Hematopoietic multipotent progenitor cell (in vitro differentiated cells): ENCODE measurements at places on chromosomes 2 and 18.

DNA sequence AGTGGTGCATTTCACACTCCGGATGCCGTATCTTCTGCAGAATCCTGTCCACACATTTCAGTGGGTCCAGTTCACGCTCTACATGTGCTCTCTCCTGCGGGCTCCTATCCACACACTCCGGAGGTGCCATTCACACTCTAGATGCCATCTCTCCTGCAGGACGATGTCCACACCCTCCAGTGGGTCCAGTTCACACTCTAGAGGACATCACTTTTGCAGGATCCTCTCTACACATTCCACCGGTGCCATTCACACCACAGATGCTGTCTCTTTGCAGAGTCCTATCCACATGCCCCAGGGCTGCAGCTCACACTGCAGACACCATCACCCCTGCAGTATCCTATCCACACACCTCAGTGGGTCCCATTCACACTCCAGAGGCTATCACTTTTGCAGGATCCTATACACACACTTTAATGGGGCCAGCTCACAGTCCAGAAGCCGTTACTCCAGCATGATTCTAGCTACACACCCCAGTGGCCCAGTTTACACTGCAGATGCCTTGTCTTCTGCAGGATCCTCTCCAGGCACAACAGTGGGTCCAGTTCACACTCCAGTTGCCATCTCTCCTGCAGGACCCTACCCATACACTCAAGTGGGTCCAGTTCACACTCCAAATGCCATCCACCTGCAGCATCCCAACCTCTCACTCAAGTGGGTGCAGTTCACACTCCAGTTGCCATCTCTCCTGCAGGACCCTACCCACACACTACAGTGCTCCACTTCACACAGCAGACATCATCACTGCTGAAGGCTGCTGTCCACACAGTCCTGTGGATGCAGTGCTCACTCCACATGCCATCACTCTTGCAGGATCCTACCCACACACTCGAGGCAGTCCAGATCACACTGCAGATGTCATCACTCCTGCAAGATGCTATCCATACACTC is 2.1 kb upstream of the PXDN start:
- no peak for DNase-seq

DNA sequence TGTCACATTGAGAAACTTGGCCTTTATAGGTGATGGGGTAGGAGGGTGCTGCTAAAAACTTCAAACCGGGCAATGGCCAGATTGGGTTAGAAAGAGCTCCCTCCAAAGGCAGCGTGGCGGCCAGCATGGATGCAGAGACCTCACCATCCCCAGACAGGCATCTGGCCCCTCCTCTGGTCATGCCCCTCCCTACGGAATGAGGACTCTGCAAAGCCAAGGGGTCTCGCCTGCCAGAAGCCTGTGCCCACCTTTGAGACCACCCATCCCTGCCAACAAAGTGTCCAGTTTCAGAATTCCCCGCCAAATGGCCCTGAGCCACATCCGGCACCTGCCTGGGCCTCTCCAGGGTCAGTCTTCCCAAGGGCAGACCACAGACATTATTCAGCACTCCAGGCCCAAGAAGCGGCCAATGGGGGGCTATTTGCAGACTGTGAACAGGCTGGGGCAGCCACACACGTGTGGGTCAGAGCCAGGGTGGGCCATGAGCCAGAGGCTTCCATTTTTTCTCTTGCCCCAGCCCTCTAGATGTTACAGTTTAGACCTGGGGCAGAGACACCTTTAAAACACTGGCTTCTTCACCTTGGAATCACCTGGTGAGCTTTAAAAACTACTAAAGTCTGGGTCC is 4.2 kb upstream of the ATP6V1B1 start:
- DNase-seq = no peak

GRCh38 chr2:157790780-157791179 is 85.3 kb downstream of the ACVR1 start:
- no peak for DNase-seq

DNA sequence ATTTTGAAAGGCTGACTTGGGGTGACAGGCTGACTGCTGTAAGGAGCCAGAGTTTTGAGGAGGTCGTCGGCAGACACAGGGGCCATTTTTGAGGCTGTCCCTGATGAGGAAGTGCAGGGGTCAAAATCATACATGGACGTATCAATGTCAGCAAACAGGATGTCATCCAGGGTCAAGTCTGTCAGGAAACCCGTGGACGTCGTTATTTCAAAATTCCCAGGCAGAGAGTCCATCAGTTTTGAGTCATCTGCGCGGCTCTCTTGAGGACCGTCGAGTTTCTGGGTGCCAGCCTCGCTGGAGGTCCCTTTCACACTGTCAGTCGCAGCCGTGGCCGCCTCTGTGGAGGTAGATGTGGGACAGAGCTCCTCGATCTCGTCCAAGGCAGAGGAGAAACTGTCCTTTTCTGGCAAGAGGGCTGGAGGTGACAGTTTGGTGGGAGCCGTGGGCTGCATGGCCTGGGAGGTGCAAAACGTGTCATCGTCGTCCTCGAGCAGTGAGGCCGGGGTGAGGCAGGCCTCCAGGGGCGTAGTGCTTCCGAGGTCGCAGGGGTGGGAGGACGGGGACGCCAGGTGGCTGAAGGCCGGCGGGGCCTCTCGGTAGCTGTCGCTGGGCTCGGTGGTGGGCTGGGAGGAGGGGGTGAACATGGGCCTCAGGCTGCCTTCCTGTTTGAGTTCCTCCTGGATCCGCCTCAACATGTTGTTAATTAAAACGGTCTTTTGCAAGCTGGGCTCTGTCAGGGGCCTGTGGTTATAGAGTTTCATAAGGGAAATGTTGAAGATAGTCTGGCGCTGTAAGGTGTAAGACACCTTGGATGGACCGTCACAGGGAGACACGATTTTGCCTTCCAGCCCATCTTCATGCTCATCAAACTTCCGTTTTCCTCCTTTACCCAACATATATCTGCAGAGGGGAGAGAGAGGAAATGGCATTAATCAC is 17.5 kb downstream of the SERTAD2 start:
- no peak for DNase-seq

- DNase-seq = peak; percentile 42
Observed at GRCh38 chr2:97005353-97005752, 19.0 kb upstream of the FAM178B start.

- DNase-seq = no peak
Observed at GRCh38 chr18:51807336-51807735, 532.7 kb upstream of the DCC start.

DNA sequence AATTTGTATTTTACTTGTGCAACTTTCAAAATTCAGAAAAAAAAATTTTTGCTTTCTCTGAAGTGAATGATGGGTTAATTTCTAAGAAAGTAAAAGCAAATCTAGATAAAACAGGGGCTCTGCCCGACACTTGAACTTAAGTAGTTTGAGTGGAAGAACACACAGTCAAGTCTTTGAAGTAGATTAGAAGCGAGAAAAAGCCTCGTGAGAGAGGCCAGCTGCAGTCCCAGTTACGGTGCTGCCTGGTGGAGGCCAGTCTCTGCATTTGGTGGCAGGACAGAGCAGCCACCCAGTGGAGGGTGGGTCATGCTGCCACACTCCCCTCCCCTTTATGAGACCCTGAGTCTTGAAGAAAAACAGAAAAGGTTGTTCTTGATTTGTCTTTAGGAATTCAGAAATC is 81.8 kb downstream of the INPP5D start:
- no peak for DNase-seq

- DNase-seq = no peak
Observed at GRCh38 chr2:142585785-142586184, 291.7 kb upstream of the KYNU start.

GRCh38 chr2:158732573-158733429 is 62.3 kb upstream of the DAPL1 start:
- DNase-seq = no peak

DNA sequence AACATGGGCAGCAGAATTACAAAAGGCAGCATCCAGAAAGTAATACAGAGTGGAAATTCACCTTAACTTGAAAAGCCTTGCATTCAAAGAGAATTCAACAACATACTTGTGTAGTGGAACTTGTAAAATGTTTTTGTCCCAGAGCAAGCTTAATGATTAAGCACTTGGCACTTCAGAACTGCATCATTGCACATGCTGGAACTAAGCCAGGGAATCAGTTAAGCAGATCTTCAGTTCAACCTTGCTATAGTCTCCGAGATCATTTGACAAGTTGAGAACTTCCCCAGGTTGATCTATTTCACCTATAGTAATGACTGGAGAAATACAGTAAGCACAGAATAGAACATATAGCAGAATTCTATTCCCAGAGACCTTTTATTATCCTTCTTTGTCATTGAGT is 1337.2 kb upstream of the NXPH2 start:
- no peak for DNase-seq

GRCh38 chr2:64601785-64602391 is 51.8 kb downstream of the SERTAD2 start:
- no peak for DNase-seq

DNA sequence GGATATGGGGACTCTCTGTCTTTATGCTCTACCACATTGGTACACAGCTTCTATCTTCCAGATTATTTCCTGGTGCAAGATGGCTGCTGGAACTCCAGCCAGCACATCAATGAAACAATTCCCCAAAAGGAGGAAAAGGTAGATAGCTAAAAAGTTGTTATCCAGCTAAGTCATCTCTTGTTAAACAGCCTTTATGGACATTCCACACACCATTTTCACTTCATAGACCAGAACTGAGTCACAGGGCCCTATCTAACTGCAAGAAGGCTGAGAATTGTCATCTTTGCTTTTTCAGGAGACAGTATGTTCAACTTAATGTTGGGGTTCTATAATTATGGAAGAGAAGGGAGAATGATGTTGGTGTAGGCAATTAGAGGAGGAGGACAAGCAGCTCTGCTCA is 133.3 kb upstream of the NOSTRIN start:
- DNase-seq = no peak

- no peak for DNase-seq
Observed at GRCh38 chr18:68448736-68449135, 266.2 kb downstream of the TMX3 start.

DNA sequence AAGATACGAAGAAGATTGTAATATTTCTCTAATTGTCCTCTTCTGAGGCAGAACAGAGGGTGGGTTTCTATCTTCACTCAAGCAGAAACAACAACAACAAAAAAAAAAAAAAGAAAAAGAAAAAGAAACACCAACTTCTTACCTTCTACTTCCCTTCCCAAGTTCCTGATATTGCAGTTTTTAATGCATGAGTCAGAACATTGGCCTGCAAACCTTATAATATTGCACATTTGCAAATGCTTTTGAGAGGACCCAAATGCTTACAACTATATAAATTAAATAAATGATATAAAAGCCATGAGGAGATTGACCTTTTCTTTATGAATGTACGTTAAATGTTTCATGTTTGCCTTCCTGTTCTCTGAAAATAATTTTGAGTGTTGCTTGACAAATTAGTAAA is 37.3 kb downstream of the PAX3 start:
- no peak for DNase-seq

GRCh38 chr2:38572167-38572566 is 30.6 kb downstream of the HNRNPLL start:
- no peak for DNase-seq

DNA sequence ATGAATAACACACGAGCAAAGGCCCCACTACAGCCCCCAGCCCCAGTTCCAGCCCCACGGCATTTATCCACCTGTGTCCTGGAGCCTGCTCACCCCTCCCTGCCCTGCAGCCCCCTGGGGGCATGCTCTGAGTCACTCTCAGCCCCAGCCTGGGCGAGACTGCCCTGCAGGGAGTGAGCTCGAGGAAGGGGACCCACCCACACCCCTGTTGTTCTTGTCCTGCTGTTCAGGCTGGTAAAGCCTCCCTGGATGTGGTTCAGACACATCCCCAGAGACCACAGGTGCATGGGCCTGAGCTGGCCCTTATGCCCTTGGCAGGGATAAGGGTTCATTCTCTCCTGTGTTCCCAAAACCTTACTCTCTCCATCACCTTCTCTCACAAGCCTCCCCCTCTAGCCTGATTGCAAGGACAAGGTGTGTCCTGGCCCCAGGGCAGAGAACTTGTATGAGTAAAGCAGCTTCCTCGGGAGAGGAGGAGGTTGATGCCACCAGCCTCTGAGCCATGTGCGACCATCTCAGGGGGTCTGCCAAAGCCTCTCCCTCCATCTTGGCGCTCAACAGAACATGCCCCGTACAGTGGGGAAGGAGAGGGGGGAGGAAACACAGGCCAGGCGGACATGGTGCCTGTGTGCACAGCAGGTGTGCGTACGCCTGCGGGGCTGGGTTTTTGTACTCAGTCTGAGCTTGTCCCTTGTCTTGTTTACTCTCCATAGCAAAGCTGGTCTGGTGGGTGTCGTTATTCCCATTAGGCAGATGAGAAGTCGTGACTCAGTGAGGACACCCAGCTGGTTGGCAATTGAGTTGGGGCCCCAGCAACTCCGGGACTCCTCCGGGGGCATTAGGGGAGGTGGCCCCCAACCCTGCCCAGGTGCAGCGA is 64.4 kb downstream of the CIB4 start:
- no peak for DNase-seq
